SJSA1 (cell line): ENCODE measurements at places on chromosomes 16 and 17. TPM values are rescaled to one million over a fixed set of nuclear protein-coding genes. Genes with fewer than 3 reads are reported as not detected.

- peaks cover 62% of the 10 kb centered on the region for H3K4me1 ChIP-seq
- no peak for DNase-seq
- H3K27ac ChIP-seq = no peak overlapping the region
- H3K27me3 ChIP-seq = no peaks in the 10 kb centered on the region
- H3K4me3 ChIP-seq = no peak overlapping the region
These were observed 247.0 kb upstream of the CIBAR2 start for GRCh38 chr16:85359147-85359822.

GRCh38 chr17:42337442-42337841, 49.1 kb downstream of the STAT5A start:
- H3K27ac ChIP-seq = no peak overlapping the region
- DNase-seq = no peak
- H3K4me3 ChIP-seq = no peak overlapping the region

DNA sequence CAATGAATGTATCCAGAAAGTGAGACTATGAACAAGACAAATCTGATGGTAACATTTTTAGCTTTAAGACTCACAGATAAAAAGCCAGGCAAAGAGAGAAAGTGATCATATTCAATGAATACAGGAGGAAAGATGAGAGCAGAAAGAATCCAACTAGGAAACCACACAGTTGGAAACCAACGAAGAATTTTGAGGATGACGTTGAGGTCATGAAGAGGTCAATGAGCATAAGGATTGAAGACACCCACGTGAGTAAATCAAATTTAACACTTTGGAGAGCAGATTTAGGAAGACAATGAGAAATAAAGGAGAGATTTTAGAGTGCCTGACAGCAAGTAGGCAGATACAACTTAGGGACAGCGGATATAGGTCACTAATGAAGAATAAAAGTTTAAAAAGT, 948.1 kb downstream of the KCNJ2 start:
- H3K36me3 ChIP-seq = no peaks in the 10 kb centered on the region
- H3K4me3 ChIP-seq = no peak overlapping the region
- H3K27me3 ChIP-seq = no peaks in the 10 kb centered on the region
- no peak overlapping the region for H3K27ac ChIP-seq
- no peaks in the 10 kb centered on the region for H3K4me1 ChIP-seq
- DNase-seq = no peak

DNA sequence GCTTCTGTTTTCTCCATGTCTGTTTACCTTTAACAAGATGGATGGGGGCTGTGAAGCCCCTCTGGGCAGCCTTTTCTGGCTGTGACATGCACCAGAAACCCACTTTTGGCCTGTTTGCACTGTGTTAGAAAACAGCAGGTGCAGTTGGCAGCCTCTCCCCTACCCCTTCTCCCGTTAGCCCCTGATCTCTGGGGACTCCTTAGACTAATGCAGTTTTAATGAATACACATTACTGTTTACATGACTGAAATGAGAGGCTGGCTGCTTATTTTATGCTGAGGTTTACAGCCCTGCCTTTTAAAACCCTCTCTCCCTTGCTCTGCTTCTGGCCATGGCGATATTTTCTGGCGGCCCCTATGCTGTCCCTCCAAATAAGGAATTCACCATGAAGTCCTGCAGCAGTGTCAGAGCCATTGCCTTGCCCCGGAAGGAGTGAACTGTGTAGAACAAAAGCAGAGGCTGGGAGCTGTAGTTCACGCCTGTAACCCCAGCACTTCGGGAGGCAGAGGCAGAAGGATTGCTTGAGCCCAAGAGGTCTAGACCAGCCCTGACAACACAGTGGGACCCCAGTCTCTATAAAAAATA, 79.3 kb downstream of the PRKCB start:
- no peak overlapping the region for H3K27ac ChIP-seq
- H3K4me3 ChIP-seq = no peak overlapping the region
- DNase-seq = no peak
- no peaks in the 10 kb centered on the region for H3K36me3 ChIP-seq
- no peaks in the 10 kb centered on the region for H3K27me3 ChIP-seq
- H3K4me1 ChIP-seq = no peaks in the 10 kb centered on the region

DNA sequence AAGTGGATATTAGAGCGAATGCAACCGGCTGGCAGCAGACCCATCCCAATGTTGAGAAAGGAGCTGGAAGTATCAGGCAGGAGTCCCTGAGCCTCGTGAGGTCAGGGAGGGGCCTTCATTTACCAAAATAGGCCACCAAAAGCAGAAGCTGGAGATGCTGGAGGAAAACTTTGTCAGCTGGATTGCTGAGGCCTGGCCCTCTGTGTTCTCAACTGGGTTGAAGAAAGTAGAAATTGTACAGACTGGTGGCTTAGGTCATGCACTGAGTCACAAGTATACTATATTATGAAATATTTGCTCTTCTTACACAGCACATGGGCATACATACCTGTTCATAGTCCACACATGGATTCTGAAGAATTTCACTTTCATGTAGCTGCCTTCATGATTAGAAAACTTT, 23.2 kb upstream of the TEKT3 start:
- H3K4me3 ChIP-seq = no peak overlapping the region
- no peaks in the 10 kb centered on the region for H3K36me3 ChIP-seq
- no peak for DNase-seq
- no peaks in the 10 kb centered on the region for H3K27me3 ChIP-seq
- H3K27ac ChIP-seq = no peak overlapping the region
- no peaks in the 10 kb centered on the region for H3K4me1 ChIP-seq

DNA sequence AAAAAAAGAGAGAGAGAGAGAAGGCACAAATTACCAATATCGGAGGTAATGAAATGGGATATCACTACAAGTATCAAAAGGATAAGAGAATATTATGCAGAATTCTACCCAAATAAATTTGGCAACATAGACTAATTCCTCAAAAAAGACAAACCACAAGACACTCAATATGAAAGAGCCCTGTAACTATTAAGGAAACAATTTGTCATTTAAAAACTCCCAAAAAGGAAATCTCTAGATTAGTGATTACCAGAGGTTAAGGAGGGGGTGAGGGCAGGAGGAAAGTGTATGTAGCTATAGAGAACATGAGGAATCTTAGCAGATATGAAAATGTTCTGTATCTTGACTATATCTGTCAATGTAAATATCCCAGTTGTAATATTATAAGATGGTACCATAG, 54.0 kb downstream of the CFDP1 start:
- H3K4me1 ChIP-seq = peaks cover 42% of the 10 kb centered on the region
- H3K27ac ChIP-seq = no peak overlapping the region
- no peak overlapping the region for H3K4me3 ChIP-seq
- no peaks in the 10 kb centered on the region for H3K27me3 ChIP-seq
- no peak for DNase-seq

The MT1H gene
- not detected in 2 replicates for total RNA-seq

GRCh38 chr17:7695586-7695985, 7.3 kb downstream of the WRAP53 start:
- peaks cover 10% of the 10 kb centered on the region for H3K36me3 ChIP-seq
- no peak overlapping the region for H3K4me3 ChIP-seq
- H3K27me3 ChIP-seq = no peaks in the 10 kb centered on the region
- no peak overlapping the region for H3K27ac ChIP-seq

The KRTAP17-1 gene
- total RNA-seq = not detected in 2 replicates
